HT-29 (cell line): ENCODE measurements at places on chromosomes 7 and 10.

DNA sequence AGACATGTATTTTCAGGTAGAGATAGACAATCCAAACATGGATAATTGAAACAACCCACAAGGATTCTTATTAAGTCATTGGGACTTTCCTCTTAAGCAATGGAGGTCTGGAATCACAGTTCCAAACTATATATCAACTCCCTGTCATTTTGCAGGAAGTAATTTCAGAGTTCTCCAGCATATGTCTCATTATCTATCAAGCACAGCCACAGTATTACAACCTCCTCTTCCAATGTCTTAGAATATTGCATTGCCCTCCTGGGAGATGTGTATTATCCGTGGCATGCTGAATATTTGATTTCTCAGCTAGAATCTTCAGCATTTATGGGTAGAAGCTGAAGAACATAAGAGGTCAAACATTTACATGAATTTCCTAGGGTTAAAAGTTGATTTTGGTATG lies 1255.8 kb downstream of the SORCS1 start:
- no peak for DNase-seq

DNA sequence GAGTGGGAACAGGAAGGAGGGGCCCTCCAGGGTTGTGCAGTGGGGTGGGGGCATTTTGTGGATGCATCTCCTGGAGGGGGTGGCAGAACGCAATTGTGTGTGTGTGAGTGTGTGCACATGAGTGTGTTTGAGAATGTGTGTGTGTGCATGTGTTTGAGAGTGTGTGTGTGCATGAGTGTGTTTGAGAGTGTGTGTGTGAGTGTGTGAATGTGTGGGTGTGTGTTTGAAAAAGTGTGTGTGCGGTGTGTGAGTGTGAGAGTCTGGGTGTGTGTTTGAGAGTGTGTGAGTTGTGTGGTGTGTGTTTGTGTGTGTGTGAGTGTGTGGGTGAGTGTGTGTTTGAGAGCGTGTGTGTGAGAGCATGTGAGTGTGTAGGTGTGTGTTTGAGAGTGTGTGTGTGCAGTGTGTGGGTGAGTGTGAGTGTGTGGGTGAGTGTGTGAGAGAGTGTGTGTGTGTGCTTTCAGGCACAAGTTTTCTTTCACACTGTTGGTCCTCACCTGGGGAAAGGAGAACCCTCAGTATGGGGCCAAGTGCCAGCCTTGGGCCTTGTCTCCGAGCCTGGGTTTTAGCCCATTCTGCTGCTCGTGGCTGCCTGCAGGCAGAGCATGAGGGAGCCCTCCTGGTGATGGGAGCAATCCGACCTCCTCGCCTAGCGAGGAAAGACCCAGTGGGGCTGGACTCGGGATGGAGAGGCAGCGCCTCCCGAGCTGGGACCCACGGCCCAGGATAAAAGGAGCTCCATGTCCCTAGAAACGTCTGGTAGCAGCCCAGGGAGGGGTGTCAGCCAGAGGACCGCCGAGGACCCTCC lies 35.6 kb downstream of the CDH23 start:
- DNase-seq, result no peak

DNA sequence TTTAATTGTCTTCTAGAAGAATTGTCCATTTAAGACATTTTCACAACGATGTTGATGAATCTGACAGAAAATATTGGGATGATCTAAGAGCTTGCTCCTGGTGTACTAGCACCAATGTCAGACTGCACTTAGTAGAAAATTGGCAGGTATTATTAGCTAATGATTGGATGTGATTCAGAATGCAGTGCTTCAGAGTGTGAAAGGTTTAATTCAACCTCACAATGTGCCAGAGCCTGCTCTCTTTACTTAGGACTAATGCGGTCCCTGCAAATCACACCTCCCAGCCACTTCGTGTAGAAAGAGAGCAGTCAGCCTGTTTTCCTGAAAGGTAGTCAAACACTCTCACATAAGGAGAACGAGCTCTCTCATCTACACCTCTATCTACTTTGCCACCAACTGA lies 197.5 kb downstream of the ZNF438 start:
- DNase-seq, result no peak

GRCh38 chr7:46835556-46835955 lies 746.4 kb downstream of the TNS3 start:
- no peak for DNase-seq

GRCh38 chr10:6643962-6644361 lies 63.9 kb upstream of the PRKCQ start:
- DNase-seq, result no peak

- DNase-seq, result peak; percentile 94
These were observed 766 bp upstream of the EIF3B start for GRCh38 chr7:2353936-2354185.
